ENCODE measurements at places on chromosomes 16 and 17.

DNA sequence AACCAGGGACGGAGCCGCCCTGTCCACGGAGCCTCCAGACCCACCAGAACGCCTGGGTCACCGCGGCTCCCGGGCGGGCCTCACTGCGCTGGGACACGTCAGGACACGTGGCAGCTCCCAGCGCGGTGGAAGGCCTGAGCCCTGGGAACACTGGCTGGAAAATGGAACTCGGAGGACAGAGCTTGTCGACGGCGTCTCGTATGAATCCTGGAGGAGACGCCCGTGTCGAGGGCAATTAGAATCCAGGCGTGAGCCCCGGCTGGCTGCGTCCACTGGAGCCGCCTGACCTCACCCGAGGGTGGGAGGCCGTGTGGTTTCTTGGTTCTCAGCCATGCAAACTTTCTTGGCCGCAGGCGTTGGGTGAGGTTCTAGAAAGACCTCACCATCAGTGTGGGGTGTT, 173.9 kb downstream of the LAT start:
- DNase-seq = no peak

DNA sequence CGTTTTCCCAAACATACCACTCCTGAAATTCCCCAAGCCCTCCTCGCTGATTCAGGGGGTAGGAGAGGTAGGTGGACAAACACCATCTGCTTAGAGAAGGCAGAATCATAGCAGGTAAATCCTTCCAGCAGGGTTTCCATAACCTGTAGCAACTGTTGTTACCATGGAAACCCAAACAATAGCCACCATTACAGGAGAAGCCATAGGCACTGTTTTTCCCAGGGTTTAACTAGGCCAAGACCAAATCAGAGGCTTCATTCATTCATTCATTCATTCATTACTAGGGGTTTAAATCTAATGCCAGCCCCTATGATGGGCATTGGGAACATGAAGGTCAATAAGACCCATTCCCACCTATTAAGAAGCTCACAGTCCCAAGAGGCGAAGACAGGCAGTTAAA, 25.5 kb upstream of the CIITA start:
- DNase-seq = no peak

GRCh38 chr17:67376415-67376736, 705 bp upstream of the PITPNC1 start:
- no peak for DNase-seq

GRCh38 chr17:4591529-4591928, 7.2 kb downstream of the SMTNL2 start:
- no peak for DNase-seq

GRCh38 chr16:70592106-70592571, 54.2 kb upstream of the IL34 start:
- DNase-seq = no peak

DNA sequence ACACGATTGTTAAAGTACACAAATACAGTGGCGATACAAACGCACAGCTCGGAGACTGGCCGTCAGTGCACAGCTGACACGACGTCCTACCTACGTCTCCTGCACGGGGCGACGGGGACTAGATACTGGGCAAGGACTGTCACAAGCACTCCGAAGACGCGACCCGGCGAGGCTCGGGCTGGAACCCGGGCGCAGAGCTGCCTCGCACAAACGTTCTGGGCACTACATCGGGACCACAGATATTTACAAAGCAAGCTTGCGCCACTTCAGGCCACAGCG, 13.8 kb downstream of the SLC16A3 start:
- no peak for DNase-seq

DNA sequence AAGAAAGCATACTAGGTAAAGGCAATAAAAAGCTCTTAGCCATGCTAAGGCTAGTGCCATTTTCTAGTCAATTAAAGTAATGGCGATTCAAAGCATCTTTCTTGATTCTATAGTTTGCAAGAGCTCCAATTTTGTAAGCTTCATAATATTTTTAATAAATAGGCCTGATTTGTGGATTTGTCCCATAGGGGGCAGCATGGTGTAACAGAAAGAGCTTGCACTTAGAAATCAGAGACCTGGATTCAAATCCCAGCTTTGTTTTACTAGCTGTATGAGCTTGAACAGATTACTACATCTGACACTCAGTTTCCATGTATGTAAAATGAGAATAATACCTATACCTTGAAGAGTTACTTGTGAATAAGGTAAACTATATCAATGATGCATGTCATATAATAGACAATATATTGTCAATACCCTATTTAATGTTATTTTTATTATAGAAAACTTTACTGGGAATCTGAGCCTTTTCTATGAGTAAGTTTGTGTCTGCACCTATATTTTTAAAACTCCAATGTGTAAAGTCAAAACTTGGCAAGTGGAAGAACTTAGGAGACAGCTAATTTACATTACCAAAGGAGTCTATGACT, 93.6 kb upstream of the NOG start:
- DNase-seq = no peak

DNA sequence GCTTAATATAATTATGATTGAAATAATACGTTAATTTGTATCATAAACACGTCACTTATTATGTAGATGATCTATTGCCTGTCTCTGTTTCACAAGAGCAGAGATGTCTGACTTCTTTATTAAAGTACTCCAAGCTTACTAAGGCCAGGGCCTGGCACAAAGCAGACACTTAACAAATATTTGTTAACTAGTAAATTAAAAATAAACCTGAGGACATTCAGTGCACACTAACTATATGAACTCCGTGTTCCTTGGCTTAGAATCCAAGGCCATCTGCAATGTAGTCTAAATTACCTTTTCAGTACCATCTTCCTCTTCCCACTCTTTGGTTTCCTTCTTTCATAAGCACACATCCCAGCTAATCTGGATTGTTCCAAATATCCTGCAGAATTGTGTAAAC, 210.8 kb upstream of the SOX9 start:
- no peak for DNase-seq

DNA sequence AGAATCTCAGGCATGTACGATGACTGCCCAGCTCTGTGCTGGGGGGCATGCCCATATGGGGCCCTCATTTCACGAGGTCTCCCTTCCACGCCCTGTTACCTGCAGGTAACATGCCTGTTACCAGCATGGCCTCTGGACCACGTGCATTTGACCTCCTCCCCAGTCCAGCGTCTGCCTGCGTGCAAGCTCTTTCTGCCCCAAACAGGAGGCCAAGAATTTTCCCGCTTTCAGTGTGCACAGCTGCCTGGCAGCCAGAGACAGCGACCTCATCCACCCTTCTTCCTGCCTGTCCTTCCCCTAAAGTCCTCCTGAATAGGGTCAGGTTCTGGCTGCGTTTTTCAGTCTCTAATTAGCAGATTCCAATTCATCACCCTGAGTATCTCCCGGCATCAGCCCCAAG, 306.5 kb upstream of the ZFHX3 start:
- DNase-seq = no peak

- no peak for DNase-seq
Observed at GRCh38 chr16:85637808-85638647, 24.9 kb downstream of the GSE1 start.
